ENCODE measurements at places on chromosomes 3 and 15. TPM values are rescaled to one million over a fixed set of nuclear protein-coding genes. Genes with fewer than 3 reads are reported as not detected.

DNA sequence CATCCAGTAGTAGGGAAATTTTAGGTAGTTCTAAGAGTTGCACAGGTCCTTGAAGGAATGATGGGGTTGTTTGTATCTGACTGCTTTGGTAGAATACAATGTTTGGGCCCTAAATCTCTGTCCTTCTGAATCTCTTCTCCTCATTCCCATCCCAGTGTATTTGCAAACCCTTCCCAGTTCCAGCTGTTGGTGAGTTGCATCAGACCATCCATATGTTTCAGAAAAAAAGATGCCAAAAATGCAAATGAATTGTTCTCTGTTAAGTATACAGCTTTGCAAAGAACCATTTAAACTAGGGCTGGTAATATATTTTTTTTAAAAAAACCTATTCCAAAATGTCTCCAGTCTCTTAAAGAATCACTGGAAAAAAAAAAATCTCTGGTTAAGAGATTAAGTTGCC is 250.8 kb upstream of the FEZF2 start:
- no peak for DNase-seq

The PIF1 gene
- total RNA-seq, result 2.0 TPM

The IL1RAP gene
- total RNA-seq, result 10.0 TPM

DNA sequence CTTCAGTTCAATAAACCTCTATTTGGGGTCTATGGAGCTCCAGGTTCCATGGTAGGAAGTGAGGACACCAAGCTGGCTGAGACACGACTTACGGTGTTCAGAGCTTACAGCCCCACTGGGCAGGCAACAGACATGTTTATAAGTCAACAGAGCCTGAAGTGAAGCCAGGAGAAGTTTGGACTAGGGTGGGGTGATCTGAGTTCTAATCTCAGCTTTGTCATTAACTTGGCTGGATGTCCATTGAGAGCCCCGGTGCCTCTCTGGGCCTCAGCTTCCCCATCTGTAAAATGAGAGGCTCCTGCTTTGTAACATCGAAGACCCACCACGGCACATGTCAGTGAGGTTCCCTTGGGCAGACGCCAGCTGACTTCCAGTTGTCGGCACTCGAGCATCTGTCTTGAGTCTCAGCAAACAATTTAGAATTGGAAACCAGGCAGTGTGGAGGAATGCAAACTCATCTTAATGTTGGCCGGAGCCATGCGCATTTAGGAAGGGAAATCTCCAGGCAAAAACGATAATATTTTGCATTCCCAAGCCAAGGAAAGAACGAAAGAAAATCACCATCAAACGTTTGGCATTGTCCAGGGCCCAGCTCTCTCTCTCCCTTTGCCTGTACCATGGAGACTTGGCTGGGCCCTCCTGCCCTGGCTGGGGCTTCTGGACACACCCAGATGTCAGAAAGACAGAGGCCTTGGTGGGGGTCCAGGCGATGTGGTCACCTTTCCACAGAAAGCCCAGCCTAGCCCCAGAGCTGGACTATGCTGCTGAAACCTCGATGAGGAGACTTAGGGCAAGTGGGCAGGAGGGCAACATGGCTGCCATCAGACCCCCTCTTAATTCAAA is 18.4 kb downstream of the ITGA11 start:
- peak; percentile 2 for DNase-seq

DNA sequence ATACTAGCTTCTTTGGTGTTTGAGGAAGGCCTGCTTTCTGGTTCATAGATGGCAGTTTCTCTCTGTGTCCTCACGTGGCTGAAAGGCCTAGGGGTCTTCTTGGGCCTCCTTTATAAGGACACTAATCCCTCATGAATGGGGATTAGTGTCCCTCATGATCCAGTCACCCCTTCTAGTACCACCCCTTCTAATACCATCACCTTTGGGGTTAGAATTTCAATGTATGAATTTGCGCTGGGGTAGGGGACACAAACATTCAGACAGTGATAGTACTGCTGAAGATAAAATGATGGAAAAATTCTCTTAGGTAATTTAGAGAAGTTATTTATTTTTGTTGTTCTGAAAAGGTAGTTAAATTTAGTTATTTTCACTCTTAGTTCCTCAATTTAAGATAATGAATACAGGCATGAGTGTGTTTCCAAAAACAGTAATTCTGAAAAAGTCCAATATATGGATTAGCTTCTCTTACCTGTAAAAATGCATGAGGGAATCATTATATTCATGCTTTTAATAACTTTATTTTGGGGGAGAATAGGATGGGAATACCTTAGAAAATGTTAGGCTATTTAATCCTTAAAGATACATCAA is 103.6 kb downstream of the FNDC3B start:
- no peak for DNase-seq

DNA sequence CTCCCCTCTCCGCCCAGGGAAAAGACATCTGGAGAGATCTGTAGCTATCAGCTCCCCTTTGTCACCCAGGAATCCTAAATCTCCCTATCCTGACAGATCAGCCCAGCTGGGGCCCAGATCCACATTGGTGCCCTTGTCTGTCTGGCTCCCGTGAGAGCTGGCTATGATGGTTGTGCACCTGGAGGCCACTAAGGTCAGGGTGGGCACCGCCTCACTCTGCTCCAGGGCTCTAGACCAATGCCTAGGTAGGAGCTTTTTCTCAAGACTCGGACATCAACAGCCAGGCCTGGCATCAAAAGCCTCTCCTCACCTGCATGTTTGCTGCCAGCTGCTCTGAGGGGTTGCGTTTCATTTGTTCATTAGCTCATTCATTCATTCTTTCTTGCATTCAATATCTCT is 142.7 kb downstream of the SMAD6 start:
- no peak for DNase-seq

GRCh38 chr3:42010530-42010929 is 48.6 kb upstream of the ULK4 start:
- DNase-seq, result peak; percentile 26

- DNase-seq, result no peak
These were observed 8.7 kb upstream of the LMCD1 start for GRCh38 chr3:8492744-8493511.

DNA sequence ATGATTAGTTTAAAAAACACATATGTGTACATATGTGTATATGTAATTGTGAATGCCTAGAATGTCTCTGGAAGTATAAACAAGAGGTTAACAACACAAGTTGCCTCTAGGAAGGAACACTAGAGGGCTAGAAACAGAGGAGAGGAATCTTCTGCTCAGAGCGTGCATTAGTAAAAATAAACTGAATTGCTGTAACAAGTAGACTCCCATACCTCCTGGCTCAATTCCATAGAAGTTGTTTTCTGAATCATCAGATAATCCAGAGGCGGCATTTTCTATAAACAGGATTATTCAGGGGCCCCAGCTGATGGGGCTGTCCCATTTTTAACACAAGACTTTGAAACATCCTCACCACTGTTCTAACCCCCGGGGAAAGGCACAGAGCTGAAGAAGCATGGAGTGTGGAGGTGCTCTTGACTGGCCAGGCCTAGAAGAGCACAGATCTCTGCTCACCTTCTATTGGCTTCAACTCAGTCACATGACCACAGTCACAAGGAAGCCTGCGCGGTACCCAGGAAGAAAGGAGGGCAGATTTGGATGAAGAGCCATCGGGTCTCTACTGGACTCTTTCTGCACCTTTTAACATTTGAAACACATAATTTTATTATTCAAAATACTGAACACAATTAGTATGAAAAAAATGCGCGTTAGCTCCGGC is 145.7 kb downstream of the TLE3 start:
- DNase-seq, result no peak

The GOLGA8R gene
- 6.3 TPM for total RNA-seq

GRCh38 chr3:159779883-159780282 is 208.8 kb upstream of the IL12A start:
- DNase-seq, result no peak

DNA sequence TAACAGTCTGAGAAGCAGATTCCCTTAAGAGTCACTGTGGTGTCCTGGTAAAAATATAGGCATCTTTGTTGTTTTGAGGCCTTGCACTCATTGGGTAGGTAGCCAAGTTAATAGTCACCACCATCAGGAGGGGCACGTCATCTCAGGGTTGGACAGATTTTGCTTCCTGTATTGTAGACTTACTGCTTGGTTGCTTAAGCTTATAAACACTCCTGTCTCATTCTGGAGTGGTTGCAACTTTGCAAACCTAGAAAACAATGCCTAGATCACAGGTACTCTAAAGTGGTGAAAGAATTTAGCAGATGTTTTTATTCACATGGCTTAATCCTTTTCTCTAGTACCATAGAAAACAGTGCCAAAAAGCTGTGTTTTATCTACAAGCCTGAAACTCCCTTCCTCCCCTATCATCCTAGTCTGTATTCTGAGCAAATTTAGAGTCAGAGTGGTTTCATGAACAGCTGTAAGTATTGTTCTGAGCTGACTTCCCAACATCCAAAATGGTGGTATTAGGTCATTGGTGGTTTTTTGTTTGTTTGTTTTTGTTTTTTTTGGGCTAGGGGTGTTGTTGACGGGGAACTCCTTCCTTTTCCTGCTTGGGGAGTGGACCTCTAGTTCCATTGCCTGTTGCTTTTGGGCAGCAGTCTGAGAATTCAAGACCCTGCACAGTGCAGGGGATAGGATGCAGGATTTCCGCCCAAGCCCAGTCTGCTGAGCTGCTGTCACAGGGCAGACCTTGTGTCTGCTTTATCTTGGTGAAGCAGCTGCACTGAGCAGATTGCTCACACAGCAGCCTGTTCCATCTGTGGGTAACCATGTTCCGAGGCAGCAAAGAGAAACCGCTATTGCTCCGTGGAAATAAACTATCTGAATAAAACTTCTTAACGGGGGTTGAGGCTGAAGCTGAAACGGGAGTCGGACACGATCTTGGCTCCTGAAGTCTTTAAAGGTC is 202.0 kb downstream of the AKAP13 start:
- DNase-seq, result peak; percentile 81

GRCh38 chr3:143809121-143809621 is 39.1 kb downstream of the SLC9A9 start:
- DNase-seq, result no peak

- no peak for DNase-seq
These were observed 1028.6 kb downstream of the OTOL1 start for GRCh38 chr3:162525066-162525742.

The PIAS1 gene
- 44.3 TPM for total RNA-seq

GRCh38 chr3:111545349-111545748 is 3.4 kb downstream of the CD96 start:
- DNase-seq, result no peak

The KLHL40 gene
- not detected for total RNA-seq

The ITGB5 gene
- 115 TPM for total RNA-seq

GRCh38 chr15:51982013-51982769 is 10.6 kb upstream of the LEO1 start:
- no peak for DNase-seq

The CPNE9 gene
- total RNA-seq, result 0.16 TPM

The TUSC7 gene
- total RNA-seq, result not detected

DNA sequence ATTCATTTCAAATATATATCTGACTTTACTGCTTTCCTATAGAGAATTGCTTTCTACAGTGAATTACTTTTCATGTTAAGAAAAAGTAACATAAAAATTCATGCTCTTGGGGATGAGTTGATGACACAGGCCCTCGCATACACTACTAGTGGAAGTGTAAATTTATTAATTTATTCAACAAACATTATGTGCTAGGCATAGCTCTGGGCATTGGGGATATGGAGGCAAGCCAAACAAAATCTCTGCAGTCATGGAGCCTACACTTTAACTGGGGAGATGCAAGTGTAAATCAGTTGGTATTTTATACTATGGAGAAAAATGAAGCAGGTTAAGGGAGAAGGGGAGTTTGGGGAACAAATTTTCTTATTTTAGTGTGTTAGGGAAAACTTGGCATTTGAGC is 340.7 kb downstream of the RAP2B start:
- no peak for DNase-seq

The EBLN2 gene
- 4.5 TPM for total RNA-seq

The TMEM158 gene
- total RNA-seq, result 5.1 TPM

DNA sequence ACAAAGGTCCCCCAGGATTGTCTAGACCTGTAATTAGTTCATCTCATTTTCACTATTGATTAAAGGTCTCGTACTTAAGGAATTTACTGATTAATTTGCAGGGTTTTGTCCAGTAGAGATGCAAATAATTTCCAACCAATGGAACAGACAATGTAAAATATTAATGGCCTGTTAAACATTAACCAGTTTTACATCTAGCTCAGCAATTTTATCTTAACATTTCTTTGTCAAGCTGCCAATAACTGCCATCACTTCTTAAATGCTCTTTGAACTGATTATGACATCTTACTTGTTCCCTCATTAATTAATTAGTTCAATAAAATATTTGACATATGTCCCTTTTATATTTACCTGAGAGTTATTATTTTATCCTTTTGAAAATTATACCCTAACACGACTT is 9.4 kb upstream of the STRIT1 start:
- DNase-seq, result no peak

The OIP5 gene
- 0.94 TPM for total RNA-seq

- no peak for DNase-seq
These were observed 33.4 kb downstream of the UNC13C start for GRCh38 chr15:54011656-54012055.

The AGBL1 gene
- not detected for total RNA-seq

- DNase-seq, result no peak
These were observed 461.6 kb downstream of the WDR72 start for GRCh38 chr15:53297828-53298227.

GRCh38 chr3:105837143-105837740 is 31.6 kb downstream of the CBLB start:
- DNase-seq, result no peak

The SPTBN5 gene
- 1.2 TPM for total RNA-seq

GRCh38 chr15:82103468-82103867 is 57.6 kb upstream of the MEX3B start:
- DNase-seq, result no peak

DNA sequence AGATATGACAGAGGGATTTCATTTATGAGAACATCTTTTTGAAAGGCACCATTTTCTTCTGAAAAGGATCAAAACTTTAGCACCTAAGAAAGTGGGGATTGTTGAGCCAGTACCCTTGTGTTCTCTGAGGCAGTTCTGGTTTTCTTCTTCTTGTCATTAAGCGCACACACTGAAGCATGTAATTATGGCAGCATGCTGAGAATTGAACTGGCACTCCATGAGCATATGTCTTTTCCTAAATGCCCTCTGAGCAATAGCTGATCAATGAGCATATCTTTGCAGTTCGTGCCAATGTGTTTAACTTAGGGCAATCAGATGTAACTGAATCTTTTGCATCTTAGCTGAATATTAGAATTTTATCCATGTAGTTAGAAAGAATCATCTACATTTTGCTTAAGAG is 53.9 kb upstream of the VGLL3 start:
- DNase-seq, result no peak

DNA sequence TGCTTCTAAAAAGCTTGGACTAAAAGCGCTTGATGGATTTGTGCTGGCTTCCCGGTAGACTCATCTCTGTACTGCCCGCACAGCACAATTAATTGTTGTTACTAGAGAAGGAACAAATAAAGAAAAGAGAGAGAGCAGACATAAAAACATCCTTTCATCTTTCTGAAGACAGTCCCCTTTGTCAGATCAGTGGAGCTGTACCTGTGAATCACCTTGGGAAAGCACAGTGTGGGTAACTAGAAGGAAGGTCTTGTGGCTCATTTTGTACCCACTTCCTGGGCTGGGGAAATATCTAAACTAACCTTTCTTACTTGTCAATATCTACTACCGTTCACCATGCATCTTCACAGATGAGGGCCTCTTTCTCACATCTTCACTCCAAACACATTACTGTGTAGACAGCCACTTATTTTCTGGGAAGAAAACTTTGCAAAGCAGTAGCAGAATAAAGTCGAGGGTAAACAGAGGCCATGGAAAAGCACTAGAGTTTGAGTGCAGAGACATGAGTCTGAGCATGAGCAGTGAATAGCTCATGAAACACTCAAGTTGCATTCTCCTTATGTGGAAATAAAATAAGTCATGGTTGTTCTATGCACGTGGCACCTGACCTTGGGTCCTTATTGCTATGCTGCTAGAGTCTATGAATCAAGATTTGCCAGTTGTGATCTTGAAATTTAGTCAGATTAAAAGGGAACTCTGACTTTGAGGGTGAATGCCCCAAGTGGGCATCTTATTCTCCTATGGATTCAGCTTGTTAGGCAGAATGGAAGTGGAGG is 169.3 kb downstream of the LPP start:
- no peak for DNase-seq

The FSTL1 gene
- total RNA-seq, result 193 TPM
